ENCODE measurements at places on chromosomes 7 and 10.

DNA sequence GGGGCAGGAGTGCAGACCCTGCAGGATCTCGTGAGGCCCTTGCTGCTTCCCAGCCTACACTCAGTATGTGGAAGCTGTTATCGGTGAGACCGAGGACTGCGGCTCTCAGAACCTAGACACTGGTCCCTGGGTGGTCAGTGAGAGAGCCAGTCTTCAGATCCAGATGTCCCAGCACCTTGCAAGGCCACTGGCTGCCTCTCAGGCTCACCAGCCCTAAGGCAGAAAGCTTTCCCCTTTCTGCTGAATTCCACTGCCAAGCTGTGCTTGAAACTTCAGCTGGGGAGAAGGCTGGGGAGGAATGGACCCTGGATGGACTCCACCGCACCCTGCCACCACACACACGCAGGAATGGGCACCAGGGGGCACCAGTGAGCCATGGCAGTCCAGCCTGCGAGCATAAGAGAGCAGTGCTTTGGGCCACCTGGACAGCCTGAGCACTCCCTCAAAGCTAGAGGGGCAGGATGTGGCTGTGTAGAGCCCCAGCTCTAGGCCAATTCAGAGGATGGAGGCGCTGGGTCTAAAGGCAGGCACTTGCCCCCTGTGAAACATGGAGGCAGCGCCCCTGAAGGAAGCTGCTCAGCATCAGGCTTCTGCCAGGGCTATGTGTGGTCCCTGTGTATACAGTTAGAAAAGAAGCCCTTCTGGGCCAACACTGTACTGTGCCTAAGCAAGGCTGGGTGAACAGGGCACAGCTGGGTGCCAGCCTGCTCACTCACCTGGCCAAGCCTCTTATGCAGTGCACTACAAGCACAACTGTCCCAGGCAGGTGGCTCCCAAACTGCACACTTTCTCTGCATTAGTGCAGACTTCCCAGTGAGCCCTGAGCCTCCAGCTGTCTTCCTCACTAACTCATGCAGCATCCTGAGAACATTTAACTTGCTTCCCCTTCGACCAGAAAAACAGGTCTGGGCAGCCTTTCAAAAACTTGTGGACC, 21.6 kb downstream of the TMEM72 start:
- peak; percentile 91 for DNase-seq

- DNase-seq, result peak; percentile 69
These were observed 45.3 kb upstream of the PIK3AP1 start for GRCh38 chr10:96765406-96766240.

- DNase-seq, result peak; percentile 39
These were observed 48.4 kb downstream of the ZNF503 start for GRCh38 chr10:75353183-75353582.

DNA sequence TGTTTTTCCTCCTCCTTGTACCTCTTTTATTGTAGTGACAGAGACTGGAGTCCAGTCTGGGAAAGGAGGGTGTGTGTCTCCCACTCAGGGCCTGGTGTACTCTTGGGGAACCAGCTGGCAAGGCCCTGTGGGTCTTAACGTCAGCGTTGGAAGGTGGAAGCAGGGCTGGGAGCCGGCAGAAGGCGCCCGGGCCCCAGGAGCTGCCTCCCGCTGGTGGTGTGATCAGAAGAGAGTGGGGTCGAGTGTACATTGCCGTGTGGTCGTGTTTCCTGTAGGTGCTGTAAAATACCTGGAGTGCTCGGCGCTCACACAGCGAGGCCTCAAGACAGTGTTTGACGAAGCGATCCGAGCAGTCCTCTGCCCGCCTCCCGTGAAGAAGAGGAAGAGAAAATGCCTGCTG, 45.7 kb downstream of the DAGLB start:
- no peak for DNase-seq

DNA sequence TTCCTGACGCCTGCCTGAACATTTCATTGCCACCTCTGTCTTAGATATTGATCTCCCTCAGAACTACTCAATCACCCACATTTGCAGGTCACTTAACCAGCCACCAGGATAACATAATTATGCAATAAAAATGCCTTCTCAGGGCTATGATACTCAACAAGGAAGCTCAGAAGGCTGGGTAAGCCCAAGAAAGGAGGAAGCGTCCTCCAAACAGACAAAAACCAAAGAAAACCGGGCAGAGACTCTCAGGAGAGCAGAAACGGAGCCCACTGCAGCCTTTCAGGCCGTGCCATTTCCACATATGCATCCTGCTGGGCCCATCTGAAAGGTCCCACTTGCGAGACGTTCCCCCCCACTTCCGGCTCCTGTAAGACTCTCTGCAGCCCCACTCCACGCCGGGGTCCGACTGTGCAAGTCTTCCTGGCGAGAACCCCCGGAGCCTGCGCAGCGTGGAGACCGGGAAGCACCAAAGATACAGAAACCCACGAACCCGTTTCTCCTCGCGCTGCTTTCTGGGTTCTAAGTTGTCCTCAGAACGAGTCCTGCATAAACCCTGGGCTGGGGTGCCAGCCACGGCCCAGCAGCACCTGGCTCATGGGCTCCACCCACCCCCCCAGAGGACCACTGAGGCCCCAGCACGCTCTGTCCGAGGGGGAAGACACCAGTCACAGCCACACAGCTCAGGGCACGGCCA, 83.7 kb downstream of the DIP2C start:
- DNase-seq, result no peak

- no peak for DNase-seq
These were observed 1.5 kb upstream of the FERD3L start for GRCh38 chr7:19146699-19147098.

GRCh38 chr10:96478355-96478754, 35.4 kb downstream of the TLL2 start:
- DNase-seq, result peak; percentile 43

DNA sequence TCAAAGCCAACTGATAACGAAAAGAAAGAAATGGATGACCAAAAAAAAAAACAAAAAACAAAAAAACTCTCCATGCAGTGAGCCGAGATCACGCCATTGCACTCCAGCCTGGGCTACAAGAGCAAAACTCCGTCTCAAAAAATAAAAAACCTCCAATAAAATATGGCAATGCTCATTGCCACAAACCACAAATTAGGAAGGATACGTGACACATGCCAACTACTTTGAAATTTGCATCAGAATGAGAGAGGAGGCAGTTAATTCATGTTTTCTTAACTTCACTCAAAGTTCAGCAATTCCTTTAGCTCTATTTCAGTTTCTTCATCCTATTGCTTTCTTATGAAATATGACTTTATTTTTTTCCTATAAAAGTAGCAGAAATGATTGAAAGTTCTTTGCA, 398.1 kb upstream of the C7orf33 start:
- no peak for DNase-seq

DNA sequence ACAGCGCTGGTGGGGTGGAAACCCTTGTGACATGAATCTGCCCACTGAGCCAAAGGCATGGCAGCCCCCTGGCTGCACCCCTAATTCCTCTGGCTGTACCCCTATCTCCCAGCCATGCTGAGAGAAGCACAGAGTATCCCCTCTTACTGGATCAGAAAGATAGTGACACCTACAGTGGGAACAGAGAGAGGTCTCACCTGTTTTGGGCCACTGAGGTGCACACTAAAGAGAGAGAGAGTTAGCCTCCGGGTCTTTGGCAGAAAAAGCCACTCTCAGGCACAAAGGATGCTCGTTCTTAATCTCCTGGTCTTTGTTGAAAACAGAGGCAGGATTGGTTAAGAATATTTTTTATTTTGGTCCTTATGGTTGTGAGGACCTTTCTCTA, 11.3 kb downstream of the TSPAN14 start:
- no peak for DNase-seq

DNA sequence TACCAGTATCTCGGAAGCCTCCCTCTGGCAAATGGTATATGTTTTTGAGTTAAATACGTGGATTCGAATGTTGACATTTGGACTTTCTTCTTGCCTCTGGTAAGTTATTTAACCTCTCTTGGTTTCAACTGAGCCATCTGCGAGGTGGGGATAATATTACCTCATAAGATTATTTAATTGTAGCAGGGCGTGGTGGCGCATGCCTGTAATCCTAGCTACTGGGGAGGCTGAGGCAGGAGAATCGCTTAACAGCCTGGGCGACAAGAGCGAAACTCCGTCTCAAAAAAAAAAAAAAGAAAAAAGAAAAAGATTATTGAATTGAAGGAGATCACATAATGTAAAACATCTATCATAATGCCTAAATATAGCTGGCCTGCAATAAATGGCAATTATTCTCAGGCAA, 396 bp upstream of the TAF5 start:
- DNase-seq, result no peak

DNA sequence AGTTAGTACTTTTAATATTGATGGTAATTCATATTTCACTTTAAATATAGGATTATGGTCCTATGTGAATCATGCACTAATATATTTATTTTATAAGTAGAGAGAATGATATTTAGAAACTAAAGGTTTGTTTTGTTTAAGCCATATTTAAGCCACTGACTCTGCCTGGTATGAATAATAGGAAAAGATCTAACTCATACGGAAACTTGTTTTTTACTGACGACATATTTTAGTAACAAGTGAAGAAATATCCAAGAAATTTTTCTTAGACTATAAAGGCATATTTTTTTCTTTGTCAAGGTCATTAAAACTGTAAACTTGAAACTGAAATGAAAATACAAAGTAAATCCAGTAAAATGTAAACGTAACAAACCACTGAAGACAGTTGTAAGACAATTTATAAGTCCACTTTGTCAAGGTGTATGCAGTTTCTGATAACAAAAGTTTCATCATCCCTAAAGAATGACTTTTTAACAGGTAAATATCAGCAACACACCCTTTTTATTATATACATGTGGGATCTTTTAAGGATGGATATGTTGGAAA, 147.1 kb downstream of the PHF14 start:
- DNase-seq, result no peak

DNA sequence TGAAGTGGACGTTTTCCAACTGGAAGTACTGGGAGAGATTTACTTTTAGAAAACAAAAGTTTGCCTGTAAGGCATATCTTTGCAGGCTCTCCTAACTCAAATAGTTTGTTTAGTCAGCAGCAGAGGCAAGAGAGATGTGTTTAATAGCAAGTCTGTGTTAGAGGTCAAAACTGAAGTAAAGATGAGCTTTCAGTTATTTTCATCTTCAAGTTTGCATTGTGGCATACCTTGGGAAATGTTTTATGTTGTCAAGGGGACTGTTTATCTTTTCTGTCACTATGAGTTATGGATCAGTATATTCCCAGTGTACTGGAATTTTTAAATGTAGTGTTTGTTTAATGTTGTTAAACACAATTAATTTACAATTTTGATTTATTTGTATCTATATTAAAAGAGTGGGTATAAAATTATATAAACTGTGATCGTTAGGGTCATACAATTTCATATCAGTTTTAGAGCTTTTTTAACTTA, 169.7 kb upstream of the PPP1R3A start:
- DNase-seq, result no peak

DNA sequence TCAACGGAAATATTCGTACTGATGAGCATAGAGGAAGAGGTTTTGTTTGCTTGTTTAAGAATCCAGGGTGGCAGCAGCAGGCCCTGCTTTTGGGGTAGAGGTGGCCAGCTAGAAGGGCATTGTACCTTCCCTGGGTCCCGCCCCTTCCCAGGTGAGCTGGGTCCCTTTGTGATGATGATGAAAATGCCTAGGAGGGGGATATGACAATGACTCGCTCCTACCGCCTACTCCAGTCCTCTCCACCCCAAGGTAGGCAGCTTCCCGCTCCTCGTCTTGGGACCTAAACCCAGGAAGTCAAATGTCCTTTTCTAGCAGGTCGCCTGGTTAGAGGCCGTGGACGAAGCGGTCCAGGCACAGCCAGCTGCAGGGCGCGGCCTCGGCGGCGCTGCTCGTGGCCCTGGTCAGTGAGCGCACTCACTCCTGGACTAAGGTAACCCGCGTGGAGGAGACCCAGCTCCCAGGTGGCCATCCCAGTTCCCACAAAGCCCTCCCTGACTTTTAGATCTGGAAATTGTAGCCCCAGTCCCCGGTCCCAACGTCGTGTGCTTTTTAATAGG, 141.4 kb downstream of the LSMEM1 start:
- no peak for DNase-seq

- no peak for DNase-seq
These were observed 7.4 kb downstream of the EPHA1 start for GRCh38 chr7:143401265-143401664.

GRCh38 chr10:35909121-35909720, 267.1 kb upstream of the FZD8 start:
- DNase-seq, result no peak

GRCh38 chr10:61547297-61547696, 94.1 kb upstream of the TMEM26 start:
- DNase-seq, result no peak

- DNase-seq, result peak; percentile 91
These were observed 327.3 kb upstream of the NRP1 start for GRCh38 chr10:33661580-33662336.

DNA sequence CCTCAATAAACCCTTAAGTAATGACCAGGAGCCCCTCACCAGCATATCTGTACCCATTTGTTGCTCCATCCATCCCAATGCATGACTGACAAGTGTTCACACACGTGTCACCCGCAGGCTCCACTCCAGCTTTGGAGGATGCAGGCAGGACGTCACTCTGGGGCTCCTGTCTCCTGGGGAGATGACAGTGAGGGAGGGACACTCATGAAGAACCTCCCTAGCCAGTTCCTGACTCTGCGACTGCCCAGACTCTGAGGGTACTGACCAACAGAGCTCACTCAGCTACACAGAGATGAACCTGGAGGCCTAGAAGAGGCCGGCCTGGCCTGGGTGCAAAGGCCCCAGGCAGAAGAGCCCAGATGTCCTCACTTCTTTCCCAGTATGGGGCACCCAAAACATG, 135.1 kb upstream of the RET start:
- no peak for DNase-seq

DNA sequence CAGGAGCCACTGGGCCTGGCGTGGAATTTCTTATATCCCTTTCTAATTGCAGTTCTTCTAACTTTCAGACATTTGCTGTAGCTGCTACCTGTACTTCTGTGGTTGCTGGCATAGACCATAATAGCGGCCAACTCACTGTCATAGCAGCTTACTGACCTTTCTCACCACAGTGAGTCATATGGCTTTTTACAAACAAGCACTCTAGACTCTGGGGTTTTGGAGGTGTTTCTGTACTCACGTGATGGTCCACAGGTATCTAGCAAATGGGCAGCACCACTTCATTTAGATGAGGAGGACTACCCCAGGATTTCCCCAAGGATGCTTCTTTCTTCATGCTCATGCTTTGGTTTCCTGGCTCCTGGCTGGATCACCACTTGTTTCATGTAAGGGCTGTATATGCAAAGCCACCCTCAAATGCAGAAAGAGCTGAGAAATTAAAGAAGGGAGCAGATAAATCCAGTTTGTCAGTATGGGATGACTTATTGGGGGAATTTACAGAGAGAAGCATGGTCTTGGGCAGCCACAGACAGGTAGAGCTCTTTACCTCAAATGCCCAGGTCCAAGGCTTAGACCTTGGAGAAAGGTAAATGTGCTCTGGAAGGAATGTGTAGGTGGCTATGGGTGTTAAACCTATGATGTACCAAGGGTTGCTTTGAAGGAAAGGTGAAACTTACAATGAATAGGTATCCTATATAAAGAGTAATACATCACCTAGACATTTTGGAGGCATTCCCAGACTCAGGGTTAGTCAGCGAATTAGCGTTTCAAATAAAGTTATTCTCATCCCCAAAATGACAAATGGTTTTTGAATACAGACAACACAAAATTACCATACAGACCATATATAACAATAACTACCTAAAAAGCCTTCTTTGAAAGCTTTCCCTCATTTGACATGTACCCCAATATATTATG, 15.9 kb upstream of the SLC25A16 start:
- no peak for DNase-seq
